ENCODE measurements at places on chromosomes 16 and 17.
A peak's percentile ranks its signal among the peaks of the same experiment; 100 is the strongest.

- no peak for DNase-seq
Measured at GRCh38 chr17:79842656-79843473, 3.6 kb upstream of the CBX4 start.

DNA sequence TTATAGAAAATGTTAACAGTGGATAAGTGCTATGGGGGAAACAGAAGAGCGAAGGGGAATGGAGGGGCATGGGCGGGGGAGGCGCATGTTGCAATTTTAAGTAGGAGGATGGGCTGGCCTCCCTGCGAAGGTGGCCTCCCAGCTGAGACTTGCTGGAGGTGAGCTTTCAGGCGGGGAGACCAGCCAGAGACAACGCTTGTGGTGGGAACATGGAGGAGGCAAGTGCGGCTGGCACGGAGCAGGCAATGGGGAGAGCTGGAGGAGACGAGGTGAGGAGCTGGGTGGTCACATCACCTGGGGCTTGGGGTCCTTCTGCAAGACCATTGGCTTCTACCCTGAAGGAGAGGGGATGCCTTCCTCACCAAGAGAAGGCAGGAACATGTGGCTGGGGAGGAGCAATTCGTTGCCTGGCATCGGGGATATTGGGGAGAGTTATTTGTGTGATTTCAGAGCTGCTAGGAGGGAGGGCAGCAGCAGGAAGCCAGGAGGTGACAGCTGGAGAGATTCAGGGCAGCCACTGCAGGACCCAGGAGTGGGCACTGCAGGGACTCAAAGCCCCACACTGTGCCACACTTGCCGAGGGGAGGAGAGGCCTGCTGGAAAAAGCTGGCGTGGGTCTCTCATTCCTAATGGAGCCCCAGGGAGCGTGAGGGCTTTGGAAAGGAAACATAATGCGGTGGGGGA lies 34.4 kb downstream of the PMFBP1 start:
- no peak for DNase-seq

- DNase-seq, result no peak
Measured at GRCh38 chr16:66923866-66924265, 1.5 kb downstream of the RRAD start.

- no peak for DNase-seq
Measured at GRCh38 chr16:89761304-89761922, 40.1 kb downstream of the ZNF276 start.

DNA sequence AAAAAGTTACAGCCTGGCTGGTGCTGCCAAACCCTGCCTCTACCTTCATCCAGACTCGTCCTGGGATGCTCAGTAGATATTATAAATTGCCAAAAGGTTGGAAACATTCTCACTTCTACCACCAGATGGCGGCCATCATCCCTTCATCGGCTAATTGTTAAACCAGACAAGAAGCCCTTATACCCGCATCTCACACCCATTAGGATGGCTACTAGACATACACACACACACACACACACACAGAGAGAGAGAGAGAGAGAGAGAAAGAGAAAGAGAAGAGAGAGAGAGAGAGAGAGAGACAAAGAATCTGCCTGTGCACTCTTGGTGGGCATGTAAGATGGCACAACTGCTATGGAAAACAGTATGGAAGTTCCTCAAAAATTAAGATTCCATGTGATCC lies 15.0 kb upstream of the SCIMP start:
- DNase-seq, result peak; percentile 82

DNA sequence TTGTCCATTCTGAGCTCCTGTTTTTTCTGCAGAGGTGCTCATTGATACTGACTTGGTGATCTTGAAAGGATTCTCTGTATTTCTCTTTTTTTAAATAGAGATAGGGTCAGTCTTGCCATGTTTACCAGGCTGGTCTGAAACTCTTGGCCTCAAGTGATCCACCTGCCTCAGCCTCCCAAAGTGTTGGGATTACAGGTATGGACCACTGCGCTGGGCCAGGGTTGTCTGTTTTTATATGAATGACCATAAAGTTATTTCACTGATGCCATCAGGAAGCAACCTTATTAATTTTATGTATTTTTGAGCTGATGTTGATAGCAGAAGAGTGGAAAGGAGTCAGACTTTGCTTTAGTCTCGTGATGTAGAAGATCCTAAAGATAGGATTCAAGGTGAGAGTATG lies 35.7 kb upstream of the METTL9 start:
- DNase-seq, result no peak

DNA sequence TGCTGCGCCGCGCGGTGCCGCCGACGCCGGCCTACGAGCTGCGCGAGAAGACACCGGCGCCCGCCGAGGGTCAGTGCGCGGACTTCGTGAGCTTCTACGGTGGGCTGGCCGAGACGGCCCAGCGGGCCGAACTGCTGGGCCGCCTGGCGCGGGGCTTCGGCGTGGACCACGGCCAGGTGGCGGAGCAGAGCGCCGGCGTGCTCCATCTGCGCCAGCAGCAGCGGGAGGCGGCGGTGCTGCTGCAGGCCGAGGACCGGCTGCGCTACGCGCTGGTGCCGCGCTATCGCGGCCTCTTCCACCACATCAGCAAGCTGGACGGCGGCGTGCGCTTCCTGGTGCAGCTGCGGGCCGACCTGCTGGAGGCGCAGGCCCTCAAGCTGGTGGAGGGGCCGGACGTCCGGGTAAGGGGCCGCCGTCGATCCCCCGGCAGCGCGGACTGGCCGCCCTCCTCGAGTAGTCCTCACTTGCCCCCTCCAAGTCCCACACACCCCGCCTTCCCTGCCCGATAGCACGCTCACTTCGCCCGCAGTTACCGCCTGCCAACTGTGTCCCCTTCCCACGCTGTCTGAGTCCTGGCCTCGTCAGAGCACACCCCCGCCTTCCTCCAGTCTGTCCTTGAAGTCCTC lies 470 bp downstream of the MLYCD start:
- DNase-seq, result no peak

DNA sequence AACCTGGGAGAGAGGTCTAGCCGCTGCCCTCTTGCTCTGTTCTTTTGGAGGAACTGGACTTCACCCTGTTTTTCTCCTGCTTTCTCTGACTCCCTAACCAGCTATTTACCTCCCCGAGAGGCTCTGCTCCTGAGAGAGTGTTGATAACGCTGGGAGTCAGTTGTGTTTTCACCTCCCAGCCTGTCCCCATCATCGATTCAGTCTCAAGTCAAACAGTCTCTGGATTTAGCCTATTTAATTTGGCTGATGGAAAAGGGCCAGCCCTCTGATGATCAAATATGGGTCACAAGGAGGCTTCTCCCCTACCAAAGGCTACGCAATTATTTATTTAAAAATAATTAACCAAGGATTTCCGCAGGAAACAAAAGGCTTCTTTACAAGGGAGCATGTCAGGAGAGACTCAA lies 31.8 kb downstream of the HNF1B start:
- no peak for DNase-seq

GRCh38 chr16:68798398-68798797 lies 44.9 kb upstream of the TANGO6 start:
- no peak for DNase-seq

GRCh38 chr16:50235581-50235980 lies 30.8 kb upstream of the ADCY7 start:
- DNase-seq, result no peak

GRCh38 chr16:27237219-27238015 lies 31.2 kb downstream of the NSMCE1 start:
- no peak for DNase-seq

- peak; percentile 69 for DNase-seq
Measured at GRCh38 chr16:54286366-54287130, at the start of gene IRX3. TSS of gene IRX3 (minus strand) at chr16:54286787. CDS start at chr16:54286050, 737 bp downstream.

- no peak for DNase-seq
Measured at GRCh38 chr16:87715231-87715630, 50.6 kb downstream of the KLHDC4 start.

GRCh38 chr16:29810699-29811169 lies 1.3 kb upstream of the PRRT2 start:
- DNase-seq, result no peak

- no peak for DNase-seq
Measured at GRCh38 chr16:1152651-1153259, at the start of gene CACNA1H. TSS of gene CACNA1H (plus strand) at chr16:1153106. CDS start at chr16:1153738, 632 bp downstream.

- no peak for DNase-seq
Measured at GRCh38 chr17:83028851-83029250, 50.6 kb upstream of the METRNL start.

DNA sequence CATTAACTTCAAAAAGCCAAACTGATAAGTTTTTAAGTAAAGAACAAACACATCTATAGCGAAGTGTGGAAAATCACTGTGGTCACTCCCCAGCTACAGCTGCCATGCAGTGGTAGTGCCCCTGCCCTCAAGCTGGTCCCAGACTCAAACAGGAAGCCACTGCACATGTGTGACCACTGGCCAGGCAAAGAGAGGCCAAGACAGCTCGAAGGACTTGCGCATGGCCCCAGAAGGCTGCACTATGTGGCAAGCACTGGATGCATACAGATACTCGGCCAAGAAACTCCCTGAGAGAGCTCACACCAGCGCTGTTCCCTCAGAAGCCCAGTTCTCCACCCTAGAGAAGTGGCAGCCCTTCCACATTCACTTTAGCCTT lies 82.4 kb downstream of the ANKRD11 start:
- DNase-seq, result no peak

Measured in midbrain (tissue), 1 donor.